Brain pericyte (primary cell): ENCODE measurements at places on chromosomes 1 and 21.

- DNase-seq = no peak
These were observed 12.6 kb upstream of the SERINC2 start for GRCh38 chr1:31400393-31400792.

GRCh38 chr1:246067432-246068216, 439.5 kb downstream of the SMYD3 start:
- DNase-seq = peak; percentile 7

- DNase-seq = no peak
These were observed 92.6 kb downstream of the LPAR3 start for GRCh38 chr1:84800090-84801073.

- no peak for DNase-seq
These were observed 55.1 kb downstream of the RGS13 start for GRCh38 chr1:192691041-192691440.

- DNase-seq = no peak
These were observed 1.3 kb upstream of the MPC2 start for GRCh38 chr1:167938080-167938636.

DNA sequence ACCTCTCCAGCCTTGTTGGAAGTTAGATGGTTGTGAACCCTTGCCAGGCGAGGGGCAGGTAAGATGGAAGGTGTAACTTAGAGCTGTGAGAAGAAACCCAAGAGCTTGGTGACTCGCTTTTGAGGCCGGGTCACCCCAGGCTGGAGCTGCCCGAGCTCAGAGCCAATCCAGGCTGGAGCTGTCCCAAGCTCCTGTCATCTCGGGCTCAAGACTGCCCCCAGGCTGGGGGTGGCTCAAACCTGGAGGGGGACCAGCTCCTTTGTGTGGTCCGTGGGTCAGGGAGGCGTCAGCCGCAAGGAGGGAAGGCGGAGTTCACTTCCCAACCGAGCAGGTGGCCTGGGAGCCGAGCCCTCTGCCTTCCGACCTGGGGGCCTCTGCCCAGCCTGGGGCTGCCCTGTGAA, 2.0 kb downstream of the HUNK start:
- DNase-seq = no peak

DNA sequence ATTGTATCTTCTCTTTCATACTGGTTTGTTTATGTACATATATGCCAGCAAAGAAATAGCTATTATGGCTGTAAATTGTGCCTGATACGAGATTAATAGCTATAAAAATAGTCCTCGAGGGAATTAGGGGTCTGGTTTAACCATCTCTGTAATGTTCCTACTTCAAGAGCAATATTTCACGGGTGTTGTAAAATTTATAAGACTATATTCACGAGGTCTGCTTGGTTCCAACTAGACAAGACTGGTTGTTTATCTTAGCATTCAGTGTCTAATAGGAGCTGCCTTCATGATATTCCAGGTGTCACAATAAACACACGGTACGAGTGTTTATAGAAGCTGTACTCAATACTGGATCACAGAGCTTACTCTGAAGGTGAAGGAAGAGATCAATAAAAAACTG, 389.9 kb downstream of the SIPA1L2 start:
- DNase-seq = no peak

GRCh38 chr1:228410015-228410414, 3.4 kb upstream of the TRIM11 start:
- DNase-seq = no peak

DNA sequence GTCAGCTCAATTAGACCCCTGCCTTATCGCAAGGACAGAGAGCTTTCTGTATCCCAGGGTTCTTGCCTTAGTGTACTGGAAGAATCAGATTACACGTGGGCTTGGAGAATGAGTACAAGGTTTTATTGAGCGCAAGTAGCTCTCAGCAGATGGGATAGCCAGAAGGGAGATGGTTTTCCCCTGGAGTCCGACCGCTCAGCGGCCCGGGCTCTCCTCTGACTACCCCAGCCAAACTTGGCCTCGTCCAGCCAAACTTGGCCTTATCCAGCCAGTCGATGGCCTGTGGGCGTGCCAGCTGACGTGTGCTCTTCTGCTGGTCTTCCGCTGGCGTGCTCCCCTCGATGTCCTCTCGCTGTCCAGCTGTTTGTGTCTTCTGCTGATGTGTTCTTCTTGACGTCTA, 136.9 kb downstream of the SYT14 start:
- DNase-seq = no peak

- DNase-seq = no peak
These were observed 197.2 kb downstream of the NFIA start for GRCh38 chr1:61279570-61279969.

- no peak for DNase-seq
These were observed 379 bp downstream of the RER1 start for GRCh38 chr1:2391931-2392509.

- no peak for DNase-seq
These were observed 31.1 kb downstream of the H3-3A start for GRCh38 chr1:226093621-226094020.
